ENCODE measurements at places on chromosomes 11 and 22.

- DNase-seq, result no peak
Observed at GRCh38 chr22:31583861-31584485, 78.0 kb downstream of the PISD start.

- DNase-seq, result peak; percentile 19
Observed at GRCh38 chr11:63614136-63614671, at the start of gene PLAAT3. Gene PLAAT3 (minus strand): TSS chr11:63614433. CDS start chr11:63614014, 419 bp downstream.

- no peak for DNase-seq
Observed at GRCh38 chr11:116282481-116282880, 490.3 kb downstream of the BUD13 start.

- no peak for DNase-seq
Observed at GRCh38 chr11:105282658-105283057, 143.1 kb upstream of the CARD18 start.

- no peak for DNase-seq
Observed at GRCh38 chr11:1150116-1150515, 7.6 kb upstream of the MUC5AC start.

DNA sequence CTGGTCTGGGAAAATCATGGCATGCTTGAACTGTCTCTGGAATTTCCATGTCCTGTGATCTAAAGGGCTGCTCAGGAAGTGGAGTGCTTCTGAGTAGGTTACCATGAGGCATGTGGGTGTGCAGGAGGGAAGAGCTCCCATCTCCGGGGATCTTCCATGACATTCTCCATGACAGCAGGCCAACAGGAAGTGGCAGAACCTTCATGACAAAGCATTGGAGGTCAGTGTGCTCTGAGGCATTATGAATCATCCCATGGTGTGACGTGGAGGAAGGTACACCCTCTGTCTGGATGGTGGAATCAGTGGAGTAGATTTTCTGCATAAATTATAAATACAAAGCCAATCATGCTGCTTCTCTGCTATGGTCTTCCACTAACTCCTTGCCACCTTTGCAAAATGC is 139.6 kb upstream of the E2F8 start:
- DNase-seq, result no peak

DNA sequence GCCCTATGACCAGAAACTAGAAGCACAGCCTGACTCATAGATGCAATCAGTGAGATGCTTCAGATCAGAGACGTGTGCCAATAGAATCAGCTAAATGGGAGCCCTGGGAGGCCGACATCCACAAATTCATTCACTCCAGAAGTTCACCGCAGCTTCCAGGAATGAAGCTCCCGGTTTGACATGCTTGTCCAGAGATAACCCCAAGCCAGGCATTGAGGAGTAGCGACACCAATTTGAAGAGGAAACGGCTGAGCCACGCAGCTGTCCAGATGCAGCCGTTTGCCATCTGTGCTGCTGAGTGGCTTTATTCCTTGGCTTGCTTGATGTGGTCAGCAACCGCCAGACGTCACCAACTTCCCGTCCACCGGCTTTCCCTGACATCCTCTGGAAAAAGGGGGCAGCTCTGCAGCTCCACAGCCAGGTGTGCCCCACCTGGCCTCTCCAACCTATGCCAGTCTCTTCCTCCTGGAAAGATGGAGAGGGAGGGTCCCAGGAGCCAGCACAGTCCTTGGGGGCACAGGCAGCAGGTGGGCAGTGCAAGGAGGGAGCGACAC is 123.9 kb upstream of the OPCML start:
- DNase-seq, result no peak

DNA sequence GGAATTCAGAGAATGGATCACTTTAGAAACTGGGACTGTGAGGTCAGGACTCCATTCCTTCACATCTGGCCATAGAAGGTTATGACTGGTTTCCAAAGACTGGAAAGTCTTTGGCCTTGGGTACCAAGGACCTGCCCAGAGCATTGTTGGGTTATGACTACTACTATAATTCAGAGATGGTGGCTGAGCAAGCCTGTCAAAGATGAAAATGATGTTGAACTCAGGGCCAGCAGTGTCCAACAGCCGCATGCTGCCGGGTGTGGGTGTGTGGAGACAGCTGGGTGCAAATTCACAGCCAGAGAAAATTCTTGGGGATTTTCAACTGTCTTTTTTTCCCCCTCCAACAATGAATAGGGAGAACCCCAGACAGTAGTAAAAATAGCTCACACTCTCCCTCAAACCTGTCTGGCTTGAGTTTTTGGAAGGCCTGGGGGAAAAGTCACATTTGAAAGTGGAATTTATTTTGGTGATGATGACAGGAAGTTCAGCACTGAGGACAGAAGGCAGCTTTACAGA is 166.8 kb upstream of the NCAM1 start:
- DNase-seq, result no peak

GRCh38 chr11:115385226-115385625 is 119.0 kb downstream of the CADM1 start:
- DNase-seq, result no peak

DNA sequence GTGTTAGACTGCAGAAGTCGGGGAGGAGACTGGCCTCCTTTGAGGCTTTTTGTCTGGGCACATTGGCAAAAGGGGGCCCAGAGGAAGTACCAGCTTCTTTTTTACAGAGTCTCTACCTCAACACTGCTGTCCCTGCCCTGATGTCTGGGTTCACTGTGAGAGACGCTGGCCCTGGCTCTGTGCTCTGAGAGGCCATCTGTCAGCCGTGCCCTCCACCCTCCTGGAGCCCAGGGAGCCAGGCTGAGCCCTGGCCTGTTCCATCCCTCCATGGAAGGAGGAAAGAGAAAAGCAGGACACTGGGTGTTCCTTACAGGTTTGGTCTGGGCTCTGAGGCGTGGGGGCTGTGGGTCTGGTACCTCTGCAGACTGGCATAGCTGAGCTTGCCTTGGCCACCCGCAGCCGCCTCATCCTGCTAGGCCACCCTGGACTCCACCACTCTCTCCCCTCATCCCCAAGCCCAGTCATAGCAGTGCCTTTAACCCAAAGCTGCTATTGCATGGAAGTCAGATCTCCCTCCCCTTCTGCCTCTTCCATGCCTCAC is 105.5 kb upstream of the PARVA start:
- no peak for DNase-seq

GRCh38 chr11:33448461-33449130 is 191.4 kb downstream of the HIPK3 start:
- DNase-seq, result no peak

GRCh38 chr11:34438529-34439507 is at the start of gene CAT:
Gene CAT (plus strand): TSS chr11:34438934. CDS start chr11:34439014, 80 bp downstream.
- peak; percentile 97 for DNase-seq

DNA sequence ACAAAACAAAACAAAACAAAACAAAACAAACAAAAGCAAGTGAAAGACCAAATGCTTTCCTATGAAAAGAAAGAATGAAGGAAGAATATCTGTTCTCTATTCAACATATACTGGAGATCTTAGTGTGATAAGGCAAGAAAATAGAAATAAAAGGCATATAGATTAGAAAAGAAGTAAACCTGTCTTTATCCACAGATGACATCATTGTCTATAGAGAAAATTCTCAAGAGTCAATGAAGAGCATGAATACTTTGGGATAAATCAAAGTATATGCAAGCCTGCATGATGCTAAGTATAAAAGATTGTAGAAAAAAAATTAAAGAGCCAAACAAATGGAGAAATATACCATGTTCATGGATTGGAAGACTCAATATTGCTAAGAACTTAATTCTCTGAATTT is 17.6 kb downstream of the C2CD3 start:
- no peak for DNase-seq

GRCh38 chr22:17576470-17576869 is 13.2 kb downstream of the SLC25A18 start:
- DNase-seq, result no peak

DNA sequence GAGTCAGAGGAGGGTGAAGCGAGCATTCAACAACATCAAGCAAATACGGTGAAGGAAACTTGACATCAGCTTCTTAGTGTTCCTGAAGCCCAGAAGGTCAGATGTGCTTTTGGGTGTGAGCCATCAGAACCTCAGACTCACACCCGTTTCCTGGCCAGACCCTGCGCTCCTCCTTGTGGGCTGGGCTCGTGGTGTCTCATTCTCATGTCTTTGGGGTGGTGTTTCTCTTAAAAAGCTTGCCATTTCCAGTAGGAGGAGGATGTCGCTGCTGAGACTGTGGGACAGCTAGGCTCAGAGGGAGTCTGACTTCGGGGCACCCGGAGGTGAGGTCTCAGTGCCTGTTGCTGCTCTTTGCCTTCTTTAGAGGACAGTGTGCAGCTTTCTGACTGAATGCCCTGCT is 24.2 kb downstream of the PPFIBP2 start:
- no peak for DNase-seq

DNA sequence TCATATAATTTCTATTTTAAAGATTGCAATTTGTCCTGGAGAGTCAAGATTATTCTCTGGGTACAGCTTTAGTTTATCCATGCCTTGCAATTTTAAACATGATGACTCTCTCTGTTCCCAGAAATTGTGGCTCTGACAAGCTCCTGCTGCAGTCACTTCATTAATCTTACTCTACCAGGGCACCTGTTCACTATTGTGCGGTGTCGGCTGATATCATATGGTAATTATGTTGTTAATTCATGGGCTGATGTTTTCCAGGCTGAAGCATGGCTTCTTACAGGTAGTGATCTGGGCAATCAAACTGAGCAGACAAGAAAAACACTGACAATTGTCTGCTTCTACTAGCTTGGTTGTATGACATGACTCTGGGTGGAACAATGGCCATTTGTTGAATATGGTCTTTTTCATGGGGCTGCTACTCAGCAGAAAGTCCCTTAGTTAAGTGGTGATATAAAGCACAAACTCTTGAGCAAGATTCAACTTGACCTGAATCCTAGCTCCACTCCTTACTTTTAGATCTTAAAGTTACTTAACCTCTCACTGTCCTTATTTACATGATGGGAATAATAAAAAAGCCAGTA is 230.7 kb downstream of the FAT3 start:
- DNase-seq, result no peak

DNA sequence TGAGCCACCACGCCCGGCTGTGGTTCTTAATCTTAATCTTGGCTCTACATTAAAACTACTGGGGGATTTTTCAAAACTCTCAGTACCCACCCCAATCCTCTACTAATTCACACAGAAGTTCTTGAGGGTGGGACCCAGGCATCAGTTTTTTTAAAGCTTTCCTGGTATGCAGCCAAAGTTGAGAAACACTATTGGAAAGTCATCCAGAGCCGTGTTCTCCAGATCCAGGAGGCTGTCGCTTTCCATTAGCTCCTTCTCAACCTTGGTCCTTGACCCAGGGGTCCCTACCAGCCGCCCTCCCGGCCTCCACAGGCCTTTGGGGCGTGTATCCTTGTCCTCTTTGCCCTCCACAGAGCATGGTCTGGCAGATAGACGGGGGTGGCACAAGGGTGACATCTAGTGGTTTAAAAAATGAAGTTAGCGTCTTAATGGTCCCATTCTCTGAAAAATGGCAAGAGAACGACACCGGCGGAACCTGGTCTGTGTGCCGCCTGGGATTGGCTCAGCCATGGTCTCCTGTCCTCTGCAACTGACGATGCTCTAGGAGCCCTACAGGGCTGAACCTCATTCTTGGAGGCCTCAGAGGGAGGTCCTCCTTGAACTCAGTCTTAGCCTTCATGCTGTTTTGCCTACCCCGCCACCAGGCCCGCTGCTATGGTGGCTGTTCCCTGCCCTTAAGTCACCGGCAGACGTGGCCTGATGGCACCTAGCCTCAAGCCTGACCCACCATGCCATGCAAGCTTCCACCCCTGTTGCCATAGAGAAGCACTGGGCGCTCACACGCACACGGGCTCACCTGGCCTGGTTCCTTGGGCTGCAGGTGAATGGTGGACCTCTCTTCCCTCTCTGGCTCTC is 152.0 kb upstream of the SYN3 start:
- DNase-seq, result no peak

- DNase-seq, result no peak
Observed at GRCh38 chr11:103978616-103979595, 57.5 kb upstream of the DDI1 start.

- DNase-seq, result no peak
Observed at GRCh38 chr22:28398981-28399380, 280.7 kb downstream of the TTC28 start.

- DNase-seq, result no peak
Observed at GRCh38 chr22:31048570-31048969, 32.5 kb upstream of the SMTN start.

DNA sequence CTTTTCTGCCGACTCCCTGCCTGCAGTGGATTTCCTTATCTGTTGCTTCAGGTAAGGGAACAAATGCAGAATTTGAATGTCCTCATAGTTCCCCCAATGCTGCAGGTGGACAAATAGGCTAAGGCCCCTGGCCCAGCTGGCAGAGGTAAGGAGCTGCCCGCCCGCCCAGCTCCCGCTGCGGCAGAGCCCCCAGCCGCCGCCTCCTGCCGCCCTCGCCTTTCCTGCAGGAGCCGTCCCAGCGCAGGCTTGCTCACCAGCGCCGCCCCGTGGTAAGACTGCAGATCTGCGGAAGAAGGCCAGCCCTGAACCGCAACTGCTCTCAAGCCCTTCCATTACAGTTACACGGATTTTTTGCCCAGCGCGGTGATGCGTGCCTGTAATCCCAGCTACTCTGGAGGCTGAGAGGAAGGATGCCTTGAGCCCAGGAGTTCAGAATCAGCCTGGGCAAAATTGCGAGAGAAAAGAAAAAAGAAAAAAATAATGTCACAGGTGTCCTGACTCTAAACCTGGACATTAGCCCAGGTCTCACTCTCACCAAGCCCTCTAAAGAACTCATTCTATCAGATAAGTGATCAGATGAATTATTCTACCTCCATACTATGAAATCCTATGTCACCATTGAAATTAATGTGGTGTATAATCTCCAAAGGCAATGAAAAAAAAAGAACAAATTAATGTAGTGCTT is 51.2 kb upstream of the EMID1 start:
- peak; percentile 55 for DNase-seq

DNA sequence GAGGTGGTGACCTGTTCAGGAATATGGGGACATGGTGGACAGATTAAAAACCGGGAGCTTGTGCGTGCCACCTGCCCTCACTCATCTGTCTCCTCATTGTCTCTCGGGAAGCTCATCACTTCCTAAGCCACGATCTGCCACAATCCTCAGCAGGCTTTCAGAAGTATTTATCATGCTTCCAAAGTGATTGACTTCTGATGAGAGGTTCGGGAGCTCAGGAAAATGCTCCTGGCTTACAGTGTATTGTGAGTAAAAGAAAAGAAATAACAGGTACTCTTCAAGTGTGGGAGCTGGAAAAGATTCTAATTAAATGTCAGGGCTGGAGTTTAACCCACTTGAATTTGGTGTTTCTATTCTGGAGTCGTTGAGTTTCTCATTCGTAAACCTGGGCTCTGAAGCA is 91.9 kb upstream of the DRD2 start:
- no peak for DNase-seq

- no peak for DNase-seq
Observed at GRCh38 chr22:32776802-32777201, 24.7 kb upstream of the TIMP3 start.

DNA sequence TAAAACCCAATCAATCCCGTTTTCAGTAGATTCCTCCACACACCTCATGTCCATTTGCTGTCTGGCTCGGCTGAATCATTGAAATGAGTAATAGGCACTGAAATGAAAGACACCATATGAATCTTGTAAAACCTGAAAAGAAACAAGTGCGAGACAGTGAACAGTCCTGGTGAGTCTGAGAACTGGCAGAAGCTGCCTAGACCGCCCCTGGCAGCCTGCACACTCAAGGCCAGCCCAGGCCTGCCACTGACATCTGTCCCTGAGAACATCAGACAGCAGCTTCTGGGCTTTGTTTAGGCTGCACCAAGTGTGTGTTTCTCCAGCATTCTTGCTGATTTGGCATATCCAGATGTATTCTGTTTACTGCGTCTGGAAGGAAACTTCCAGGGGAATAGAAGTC is 44.8 kb downstream of the ENDOD1 start:
- DNase-seq, result no peak

- no peak for DNase-seq
Observed at GRCh38 chr11:107804971-107805370, 53.6 kb downstream of the SLC35F2 start.
